ENCODE measurements at places on chromosomes 6 and 20.

GRCh38 chr6:148790404-148790803 lies 43.6 kb downstream of the UST start:
- no peak for DNase-seq

DNA sequence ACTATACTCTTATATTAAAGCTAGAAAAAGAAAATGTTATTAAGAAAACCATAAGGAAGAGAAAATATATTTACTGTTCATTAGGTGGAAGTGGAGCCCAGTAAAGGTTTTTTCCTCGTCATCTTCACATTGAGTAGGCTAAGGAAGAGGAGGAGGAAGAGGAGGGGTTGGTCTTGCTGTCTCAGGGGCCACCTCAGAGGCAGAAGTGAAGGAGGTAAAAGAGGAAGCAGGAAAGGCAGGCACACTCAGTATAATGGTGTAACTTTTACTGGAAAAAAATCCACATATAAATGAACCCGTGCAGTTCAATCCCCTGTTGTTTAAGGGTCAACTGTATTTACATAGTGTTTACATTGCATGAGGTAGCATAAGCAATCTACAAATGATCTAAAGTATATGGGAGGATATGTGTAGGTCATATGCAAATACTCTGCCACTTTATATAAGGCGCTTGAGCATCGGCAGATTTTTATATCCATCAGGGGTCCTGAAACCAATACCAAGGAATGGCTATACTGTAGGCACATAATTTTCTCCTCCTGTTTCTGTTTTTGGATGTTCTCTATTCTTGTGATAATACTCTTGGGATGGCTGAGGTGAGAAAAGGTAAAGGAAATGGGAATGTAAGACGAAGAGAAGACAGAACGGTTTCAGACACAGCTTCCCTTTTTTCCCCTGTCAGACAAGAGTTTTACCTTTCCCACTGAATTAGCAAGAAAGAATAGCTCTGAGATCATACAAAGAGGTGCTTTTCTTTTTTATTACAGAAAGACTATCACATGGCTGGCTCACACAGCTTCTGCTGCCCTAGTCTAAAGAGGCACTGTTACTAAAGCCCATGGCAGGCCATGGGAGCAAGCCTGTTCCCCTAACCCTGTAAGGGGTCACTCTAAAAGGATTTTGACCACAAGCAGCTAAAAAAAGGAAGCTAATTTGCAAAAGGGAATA lies 59.9 kb downstream of the NUDT3 start:
- DNase-seq, result no peak

DNA sequence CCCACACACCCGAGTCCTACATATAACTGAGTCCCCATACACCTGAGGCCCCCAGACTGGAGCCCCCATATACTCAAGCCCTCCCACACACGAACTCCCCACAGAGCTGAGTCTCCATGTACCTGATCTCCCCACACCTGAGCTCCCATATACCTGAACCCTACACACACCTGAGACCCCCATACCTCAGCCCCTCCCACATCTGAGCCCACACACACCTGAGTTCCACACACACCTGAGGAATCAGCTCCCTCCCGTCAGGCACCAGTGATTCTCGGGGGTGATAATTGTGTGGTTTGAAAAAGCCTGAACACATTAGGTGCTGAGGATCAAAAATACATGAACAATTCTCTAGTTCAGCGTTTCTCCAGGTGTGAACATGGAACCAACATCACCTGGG lies 15.4 kb downstream of the PFDN4 start:
- DNase-seq, result no peak

DNA sequence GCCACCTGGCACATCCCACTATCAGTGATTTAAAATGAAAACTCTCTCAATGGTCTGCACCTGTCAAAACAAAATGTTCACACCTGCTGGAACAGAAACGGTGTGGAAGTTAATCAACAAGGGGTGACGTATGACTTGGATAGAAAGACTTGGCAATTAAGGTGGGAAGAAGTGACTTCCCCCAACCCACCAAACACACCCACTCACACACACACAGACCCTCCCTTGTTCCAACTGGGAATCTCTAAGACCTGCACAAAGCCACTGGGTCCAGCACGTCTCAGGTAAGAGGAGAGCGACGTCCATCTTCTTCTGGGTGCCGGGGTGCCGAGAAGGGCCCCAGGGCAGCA lies 25.1 kb upstream of the TCFL5 start:
- no peak for DNase-seq

GRCh38 chr20:59680148-59680650 lies 75.9 kb downstream of the PHACTR3 start:
- no peak for DNase-seq

DNA sequence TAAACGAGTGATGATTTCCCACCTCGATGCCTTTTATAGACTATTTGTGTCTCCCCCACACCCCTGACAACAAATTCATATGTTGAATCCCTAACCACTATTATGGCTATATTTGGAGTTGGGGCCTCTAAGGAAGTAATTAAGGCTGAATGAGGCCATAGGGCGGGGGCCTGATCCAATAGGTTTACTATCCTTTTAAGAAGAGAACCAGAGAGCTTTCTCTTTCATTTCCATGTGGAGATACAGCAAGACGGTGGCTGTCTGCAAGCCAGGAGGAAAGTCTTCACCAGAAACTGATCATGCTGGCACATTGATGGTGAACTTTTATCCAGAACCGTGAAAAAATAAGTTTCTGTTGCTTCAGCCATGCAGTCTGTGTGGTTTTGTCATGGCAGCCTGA lies 38.9 kb upstream of the CLIC5 start:
- DNase-seq, result no peak

DNA sequence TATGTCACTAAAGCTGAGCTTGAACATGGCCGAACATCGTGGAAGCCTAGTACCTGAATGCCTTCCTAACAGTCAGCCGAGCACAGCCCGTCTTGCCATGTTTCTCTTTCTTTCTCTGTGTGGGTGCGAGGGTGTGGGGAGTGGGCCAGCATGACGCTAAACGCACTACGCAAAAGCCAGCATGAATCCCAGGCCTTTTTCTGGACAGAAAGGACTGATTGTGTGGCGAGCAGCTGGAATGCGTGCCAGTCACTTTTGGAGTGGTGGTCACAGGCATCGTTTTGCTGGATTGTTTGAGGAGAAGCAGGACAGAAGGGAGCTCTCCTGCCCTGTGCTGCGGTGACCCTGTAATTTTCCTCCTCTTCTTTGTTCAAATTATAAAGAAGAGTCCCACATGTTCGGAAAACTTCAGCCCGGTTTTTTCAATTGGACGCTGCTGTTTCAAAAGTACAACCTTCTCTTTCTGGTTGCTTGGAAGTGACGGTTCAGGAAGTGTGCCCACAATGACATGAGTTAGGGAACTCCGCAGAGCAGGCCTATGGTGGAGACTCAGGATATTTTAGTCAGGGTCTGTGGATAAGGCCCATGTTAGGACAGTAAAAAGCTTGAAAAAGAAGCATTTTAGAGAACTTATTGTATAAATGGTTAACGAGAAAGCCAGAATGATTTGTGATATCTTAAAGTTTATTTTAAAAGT lies 54.3 kb downstream of the PDE7B start:
- DNase-seq, result no peak

DNA sequence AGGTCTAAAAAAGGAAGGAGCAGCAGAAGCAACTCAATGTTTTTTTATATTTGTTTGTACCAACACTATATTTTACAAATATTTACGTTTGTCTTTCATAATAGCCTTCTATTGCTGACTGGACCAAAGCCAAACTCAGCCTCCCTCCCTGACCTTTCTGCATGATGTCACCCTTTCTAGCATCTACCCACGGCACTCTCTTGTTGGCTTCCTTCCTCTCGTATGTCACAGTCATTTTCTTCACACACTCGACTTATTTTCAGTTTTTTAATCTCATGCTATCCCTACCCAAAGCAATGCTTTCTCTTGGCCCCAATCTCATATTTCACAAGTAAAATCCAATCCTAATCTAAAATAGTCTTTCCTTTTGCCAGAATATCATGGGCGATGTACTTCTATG lies 16.3 kb upstream of the FAM8A1 start:
- DNase-seq, result no peak

- DNase-seq, result no peak
Measured at GRCh38 chr20:25303292-25304024, 55.6 kb downstream of the PYGB start.

DNA sequence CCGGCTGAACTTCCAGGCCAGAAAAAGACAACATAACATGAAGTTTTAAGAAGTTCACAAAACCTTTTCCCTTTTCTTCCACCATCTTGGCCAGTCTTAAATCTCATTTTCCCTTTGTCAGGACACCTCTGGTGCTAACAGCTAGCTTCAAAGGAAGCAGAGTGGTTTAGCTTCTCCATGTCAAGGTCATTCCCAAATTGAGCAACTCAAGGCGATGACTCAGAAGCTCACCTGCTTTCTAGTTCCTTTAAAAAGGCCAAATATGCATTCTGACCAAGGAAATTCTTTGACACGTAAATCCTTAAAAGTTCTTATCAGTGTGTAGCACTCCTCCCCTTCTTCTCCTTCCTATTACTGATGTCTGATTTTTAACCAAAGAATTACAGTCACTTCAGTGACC lies 69.6 kb upstream of the VGLL2 start:
- DNase-seq, result no peak

GRCh38 chr6:132354517-132355167 lies 46.6 kb downstream of the MOXD1 start:
- DNase-seq, result peak; percentile 7

GRCh38 chr20:46816886-46817638 lies 77.6 kb upstream of the EYA2 start:
- DNase-seq, result no peak

- no peak for DNase-seq
Measured at GRCh38 chr20:5002077-5002413, 735 bp upstream of the SLC23A2 start.

- no peak for DNase-seq
Measured at GRCh38 chr6:159043947-159044346, 844 bp downstream of the TAGAP start.

- DNase-seq, result no peak
Measured at GRCh38 chr6:87588756-87589407, 905 bp downstream of the RARS2 start.

DNA sequence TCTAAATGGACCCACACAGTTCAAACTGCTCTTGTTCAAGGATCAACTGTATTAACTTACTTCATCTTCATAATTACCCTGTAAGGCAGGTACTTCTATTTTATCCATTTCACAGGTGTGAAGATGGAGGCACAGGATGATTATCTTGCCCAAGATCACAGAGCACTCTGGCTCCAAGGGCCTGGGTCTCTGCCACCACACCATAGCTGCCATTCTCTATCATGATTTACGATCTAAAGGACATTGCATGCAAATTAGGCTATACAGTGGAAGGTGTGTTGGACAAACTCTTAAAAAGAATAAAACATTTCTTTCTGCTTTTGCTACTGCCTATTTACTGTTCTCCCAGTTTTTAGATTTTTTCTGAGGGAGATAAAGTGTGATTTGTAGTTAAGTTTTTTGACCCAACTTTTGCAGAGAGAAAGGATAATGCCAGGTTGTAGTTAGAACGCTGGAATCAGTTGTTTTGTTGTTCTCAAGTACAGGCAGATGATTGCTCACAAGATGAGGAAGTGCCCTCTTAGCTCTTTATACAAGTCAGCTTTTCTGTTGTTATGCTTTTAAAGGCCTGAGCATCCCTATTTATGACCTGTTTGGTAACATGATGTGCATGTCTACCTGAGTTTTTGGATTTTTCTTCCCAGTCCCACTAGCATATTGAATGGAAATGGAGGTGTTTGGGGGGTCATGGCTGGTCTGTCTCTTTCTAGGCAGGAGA lies 247.9 kb downstream of the ZFAND3 start:
- DNase-seq, result no peak

- DNase-seq, result no peak
Measured at GRCh38 chr6:169452117-169452868, 198.6 kb upstream of the THBS2 start.

GRCh38 chr6:43284991-43285781 lies 12.9 kb upstream of the SLC22A7 start:
- no peak for DNase-seq

GRCh38 chr6:24517659-24518543 lies 23.1 kb downstream of the ALDH5A1 start:
- no peak for DNase-seq

DNA sequence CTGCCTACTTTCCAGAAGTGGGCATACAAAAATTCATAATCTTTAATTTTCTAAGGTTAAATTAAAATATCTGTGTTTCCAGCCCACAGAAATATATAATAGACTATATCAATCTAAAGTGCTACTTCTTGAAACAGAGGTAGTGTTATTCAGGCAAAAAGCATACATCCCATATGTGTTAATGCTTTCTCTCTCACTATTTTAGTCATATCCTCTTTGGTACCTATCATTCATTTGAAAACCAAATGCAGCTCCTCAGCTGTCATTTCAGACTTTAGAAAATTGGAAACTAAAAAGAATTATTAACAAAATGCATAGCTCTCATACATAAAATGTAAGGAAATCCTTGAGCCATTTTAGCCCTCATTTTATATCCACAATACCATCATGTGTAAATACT lies 925 bp downstream of the FHL5 start:
- no peak for DNase-seq

DNA sequence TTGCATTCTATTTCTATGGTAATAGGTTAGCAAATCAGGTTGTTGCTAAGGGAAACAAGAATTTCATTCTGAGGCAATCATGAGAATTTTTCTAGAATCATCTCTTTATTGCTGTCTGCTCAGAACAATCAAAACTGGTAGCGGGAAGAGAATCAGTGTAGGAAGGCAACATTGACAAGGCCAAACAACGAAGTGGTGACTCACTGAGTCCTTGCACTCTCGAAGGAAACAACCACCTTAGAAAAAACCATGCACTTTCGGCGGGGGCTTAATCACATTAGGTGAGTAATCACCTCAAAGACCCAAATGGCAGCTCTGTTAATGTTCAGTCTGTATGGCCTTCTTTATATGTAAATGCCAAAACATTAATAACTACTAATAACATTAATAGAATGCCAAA lies 78.8 kb upstream of the MAP7 start:
- DNase-seq, result no peak

GRCh38 chr6:16524380-16524707 lies 236.9 kb downstream of the ATXN1 start:
- no peak for DNase-seq

DNA sequence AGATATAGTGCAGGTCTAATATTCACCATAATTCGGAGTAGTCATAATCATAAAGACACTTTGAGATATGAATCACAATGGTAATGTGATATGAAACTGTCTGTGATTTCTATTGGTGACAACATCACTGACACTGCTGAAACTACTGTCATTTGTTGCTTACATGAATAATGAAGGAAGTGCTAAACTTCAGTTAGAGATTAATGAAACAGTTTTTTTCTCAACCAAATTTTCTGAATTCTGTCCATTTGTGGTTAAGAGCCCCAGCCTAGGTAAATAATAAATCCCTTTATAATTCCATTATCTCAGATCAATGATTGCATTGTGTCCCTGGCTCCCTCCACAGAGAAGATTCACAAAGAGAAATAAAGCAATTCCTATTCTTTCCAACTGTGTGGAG lies 122.6 kb downstream of the HIVEP2 start:
- no peak for DNase-seq

DNA sequence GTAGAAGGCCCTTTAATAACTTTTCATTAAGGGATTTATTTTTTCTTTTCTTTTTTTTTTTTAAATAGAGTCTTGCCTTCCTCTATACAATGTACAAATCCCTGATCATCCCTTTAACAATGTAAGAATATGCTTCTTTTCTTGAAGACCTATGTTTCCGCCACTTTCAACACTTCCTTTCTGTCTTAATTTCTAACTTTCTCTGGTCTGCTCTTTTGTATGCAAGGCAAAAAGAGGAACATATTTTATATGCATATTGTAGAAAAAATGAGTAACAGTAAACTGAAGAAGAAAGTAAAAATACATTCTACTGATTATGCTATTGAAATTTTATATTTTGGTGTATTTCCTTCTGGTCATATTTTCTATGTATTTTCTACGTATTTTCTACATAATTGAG lies 484.7 kb downstream of the TFAP2B start:
- DNase-seq, result no peak
